Jurkat, Clone E6-1 (cell line): ENCODE measurements at places on chromosomes 12 and 14.

GRCh38 chr12:6360080-6360571 is 15.2 kb downstream of the SCNN1A start:
- DNase-seq = no peak

- DNase-seq = no peak
Measured at GRCh38 chr12:88391556-88391955, 188.7 kb downstream of the KITLG start.

DNA sequence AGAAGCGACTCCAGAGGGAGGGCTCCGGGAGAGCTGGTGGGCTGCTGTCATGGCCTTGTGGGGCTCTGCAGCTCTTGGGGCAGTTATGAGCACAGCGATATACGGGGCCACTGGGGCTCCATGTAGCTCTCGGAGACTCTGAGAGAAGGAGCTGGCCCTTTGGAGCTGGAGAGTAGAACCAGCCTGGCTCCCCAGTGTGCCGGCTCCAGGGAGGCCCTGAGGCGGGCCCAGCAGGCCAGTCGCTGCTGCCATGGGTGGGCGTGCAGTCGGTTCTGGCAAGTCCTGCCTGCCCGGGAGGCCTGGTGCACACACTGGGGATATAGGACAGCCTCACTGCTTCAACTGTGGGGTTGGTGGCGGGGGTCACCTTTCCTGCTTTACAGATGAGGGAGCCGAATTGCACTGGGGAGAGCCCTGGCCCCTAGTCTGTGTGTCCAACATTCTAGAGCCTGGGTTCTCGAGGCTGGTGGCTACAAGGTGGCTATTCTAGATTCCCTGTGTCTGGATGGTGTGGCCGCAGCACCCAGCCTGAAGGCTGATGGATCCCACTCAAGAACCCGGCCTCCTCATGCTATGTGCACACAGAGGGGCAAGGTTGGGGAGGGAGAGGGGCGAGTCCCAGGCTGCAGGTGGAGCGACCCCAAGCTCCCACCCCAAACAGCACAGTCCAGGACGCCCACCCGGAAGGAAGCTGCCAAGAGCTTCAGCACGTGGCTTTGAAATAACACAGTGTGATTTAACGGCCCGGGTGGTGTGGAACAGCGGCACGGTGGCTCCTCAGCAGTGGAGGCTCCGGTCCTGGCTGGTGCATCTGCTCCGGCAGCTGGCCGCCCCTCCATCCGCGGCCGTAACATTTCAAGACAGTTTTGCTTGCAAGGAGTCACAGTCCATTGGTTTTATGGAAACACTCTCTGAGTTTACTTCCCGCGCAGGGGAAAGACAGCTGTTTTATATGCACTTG is 188.3 kb upstream of the C14orf180 start:
- no peak for DNase-seq

- DNase-seq = no peak
Measured at GRCh38 chr14:72704502-72704901, 189.4 kb downstream of the DPF3 start.

GRCh38 chr12:51270067-51270950 is at the start of gene SMAGP:
TSS of gene SMAGP (minus strand) at chr12:51270415. CDS start at chr12:51269278, 1,137 bp downstream.
- no peak for DNase-seq

GRCh38 chr12:95963096-95963495 is 20.0 kb downstream of the AMDHD1 start:
- no peak for DNase-seq

DNA sequence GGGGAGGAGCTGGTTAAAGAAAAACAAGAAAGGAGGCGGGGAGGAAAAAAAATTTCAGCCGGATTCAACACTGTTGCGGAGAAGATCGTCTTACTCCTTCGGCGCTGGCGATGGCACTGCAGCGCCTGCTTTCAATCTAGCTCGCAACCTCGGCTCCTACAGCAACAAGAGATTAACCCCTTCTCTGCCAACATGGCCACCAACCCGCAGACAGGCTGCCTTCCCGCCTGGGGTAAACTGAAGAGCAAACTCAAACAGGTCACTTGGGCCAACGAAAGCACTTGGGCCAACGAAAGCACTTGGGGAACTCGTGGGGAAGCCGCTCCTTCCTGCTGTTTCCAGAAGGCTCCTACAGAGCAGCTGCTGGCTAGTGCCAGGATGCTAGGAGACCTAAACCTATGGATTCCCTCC is 73.7 kb downstream of the CIT start:
- DNase-seq = no peak
